ENCODE measurements at places on chromosomes 2 and 18.

DNA sequence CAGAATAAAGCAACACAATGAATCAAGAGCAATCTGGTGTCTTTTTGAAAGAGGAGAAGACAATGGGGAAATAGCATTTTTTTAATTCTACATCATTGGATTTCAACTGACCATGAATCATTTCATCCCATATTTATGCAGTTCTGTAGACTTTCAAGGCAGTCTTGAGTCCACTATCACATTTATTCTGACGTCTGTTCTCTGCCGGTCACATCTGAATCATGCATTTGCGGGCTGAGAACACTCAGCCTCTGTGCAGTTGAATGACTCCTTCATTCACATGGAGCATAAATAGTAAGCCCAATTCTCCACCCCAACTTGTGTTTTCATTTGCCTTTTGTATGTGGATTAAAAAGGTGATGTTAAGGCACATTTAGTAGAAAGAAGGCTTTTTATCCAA lies 128.2 kb downstream of the AKAIN1 start:
- no peak for DNase-seq

DNA sequence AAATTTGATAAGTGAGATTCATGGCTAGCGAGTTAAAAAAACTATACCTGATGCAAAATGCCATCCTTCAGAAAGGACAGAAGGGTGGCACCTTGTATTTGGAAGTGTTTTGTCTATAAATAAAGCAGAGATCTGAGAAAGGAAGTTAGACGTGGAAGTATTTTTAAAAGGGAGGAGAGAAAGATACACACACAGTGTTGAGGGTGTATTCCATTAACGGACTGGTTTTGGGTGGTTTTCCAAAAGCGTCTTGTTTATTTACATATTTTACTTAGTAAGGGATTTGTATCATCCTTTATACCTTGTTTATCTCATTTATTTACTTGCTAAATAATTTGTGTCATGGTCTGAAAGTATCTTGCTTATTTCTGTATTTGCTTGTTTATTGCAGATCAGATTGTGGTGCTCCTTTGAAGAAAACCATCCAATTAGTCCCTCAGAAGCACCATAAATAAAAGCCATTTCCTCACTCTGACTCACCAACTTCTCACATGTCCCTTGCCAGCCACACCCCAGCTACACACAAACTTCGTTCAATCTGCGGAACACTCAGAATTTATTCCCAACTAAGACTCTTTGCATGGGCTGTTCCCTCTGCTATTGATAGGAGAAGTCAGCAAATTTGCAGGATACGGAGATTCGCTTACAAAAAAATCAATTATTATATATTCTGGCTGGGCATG lies 90.8 kb downstream of the FAM124B start:
- DNase-seq, result no peak

DNA sequence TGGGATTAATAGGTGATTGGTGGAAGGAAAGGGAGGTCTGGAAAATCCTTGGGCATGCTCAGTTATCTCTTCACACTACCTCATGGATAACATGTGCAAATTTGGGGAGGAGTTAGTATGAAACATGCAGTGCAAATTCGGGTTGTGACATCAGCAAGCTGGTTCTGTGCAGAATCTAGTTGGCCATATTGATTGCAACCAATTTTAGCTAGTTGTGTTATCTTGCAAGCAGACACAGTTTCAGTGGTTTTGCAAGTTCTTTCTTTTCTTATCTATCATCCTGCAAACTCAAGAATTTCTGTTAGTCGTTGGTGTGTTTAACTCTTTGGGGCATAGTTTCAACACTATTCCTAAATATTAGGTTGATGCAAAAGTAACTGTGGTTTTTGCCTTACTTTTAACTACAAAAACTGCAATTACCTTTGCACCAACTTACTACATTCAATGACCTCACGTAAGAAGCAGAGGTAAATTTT lies 135.4 kb downstream of the PTH2R start:
- no peak for DNase-seq

DNA sequence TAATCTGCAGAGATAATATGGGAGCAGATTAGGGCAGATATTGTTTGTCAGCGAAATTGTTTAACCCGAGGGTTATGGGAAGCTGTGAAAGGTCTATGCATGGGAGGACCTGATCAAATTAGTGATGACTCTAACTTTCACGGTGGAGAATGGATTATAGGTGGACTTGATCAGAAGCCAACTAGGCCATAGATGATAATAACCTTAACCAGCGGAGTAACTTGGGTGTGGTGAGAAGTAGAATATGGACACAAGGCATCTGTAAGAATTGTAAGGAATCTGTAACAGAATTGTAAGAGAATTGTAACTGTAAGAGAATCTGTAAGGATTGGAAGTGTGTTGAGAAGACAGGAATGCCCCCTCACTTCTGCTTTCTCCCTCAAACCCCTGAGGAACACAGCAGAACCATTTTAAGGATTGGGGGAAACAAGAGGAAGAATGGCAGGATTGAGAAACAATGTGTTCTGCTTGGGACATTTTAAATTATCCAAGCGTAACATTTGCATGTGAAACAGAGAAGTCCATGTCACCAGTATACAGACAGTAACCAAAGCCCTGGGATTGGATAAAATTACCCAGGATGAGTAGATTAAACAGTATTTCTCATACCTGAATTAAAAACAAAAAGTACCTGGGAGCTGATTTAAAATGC lies 14.9 kb upstream of the SLC39A10 start:
- no peak for DNase-seq

- DNase-seq, result no peak
These were observed 74.6 kb upstream of the DOK6 start for GRCh38 chr18:69326094-69326493.

DNA sequence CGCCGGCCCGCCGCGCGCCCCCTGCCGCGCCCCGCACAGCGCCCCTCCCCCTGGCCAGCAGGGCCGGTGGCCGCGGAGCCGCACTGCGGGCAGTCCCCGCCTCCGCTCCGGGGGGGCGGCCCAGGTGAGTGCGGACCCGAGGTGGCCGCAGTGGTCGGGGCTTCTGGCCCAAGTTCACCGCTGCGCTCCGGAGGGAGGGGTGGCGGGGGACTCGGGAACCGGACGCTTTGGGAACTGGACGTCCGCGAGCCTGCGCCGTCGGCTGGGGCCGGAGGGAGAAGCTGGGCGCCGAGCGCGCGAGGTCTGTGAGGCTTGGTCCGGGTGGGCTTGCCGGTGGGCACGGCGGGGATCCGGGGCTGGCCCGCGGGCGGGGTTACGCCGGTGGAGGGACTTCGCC lies 591 bp upstream of the LDLRAD4 start:
- no peak for DNase-seq

DNA sequence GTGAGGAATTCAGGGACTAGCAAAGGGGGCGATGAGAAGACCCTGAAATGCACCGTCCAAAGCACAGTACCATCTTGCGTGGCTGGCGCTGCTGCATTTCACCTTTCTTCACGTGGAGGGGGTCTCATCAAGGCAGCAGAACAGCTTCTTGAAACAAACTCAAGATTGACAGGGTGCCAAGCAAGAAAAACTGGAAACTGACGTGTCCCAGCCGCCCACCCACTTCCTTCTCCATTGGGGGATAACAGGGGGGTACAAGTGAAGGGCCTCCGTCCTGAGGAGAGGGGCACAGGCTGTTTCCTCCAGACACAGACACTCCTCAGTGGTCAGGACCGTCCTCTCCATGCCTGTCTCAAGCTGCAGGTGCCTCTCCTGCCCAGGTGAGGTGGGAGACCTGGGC lies 32.5 kb downstream of the HDAC4 start:
- DNase-seq, result no peak

- no peak for DNase-seq
These were observed 88.7 kb downstream of the SLC8A1 start for GRCh38 chr2:40363231-40363630.

- no peak for DNase-seq
These were observed 309.5 kb downstream of the EPHA4 start for GRCh38 chr2:221262651-221263050.

GRCh38 chr2:191950132-191950874 lies 103.4 kb upstream of the CAVIN2 start:
- DNase-seq, result no peak

GRCh38 chr2:172735582-172736423 lies at the start of gene RAPGEF4:
RAPGEF4 (plus strand) TSS chr2:172735845; CDS start chr2:172735984, 139 bp downstream.
- no peak for DNase-seq

GRCh38 chr2:201257381-201257955 lies 2.9 kb upstream of the CASP8 start:
- no peak for DNase-seq

DNA sequence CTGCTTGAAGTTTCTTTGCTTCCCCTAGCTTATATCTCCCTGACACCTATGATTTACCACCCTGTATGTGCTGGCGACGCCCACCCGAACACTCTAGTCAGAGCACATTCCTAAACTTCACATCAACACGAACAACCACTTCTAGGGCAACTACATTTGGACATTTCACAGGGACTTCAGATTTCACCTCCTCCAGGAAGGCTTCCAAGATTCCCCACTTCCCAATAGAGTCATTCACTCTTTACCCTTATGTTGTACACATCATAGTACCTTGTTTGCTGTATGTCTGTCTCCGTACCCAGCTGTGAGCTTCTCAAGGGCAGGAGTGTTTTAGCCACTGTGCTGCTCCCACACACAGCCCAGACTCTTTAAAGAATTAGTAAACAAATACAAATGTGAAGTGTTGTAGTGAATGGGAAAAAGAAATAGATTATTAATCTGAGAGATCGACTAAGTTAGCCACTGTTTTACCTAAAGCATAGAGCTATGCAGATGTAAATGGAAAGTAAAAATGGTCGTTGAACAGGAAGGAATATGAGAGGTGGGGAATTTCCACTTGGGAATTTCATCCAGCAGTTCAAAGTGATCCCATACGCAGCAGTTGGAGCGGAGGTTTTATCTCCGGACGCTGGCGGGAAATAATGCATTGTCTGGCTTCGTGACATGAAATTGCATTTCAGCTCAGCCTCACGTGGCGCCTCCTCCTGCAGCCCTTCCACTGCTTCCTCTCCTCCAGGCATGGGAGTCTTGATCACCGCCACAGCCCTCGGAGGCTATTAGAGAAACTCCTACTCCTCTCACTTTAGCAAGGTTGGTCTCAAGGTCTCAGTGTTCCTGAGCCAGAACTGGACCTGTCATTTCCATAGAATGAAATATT lies 233.4 kb upstream of the COPS8 start:
- DNase-seq, result no peak

All from stimulated activated CD8-positive, alpha-beta memory T cell treated with anti-CD3 and anti-CD28 coated beads, Interleukin-15, amount 100 ng/mL, for 1 hour (primary cell).